ENCODE measurements at places on chromosomes 12 and 14.

- DNase-seq: no peak
These were observed 102.2 kb downstream of the ARF6 start for GRCh38 chr14:49994951-49995561.

- DNase-seq: no peak
These were observed 42.8 kb downstream of the ZNF664 start for GRCh38 chr12:124015494-124016461.

GRCh38 chr14:87343652-87344051, 649.3 kb downstream of the GALC start:
- DNase-seq: no peak

GRCh38 chr12:124115496-124115895, 142.5 kb downstream of the ZNF664 start:
- DNase-seq: no peak

DNA sequence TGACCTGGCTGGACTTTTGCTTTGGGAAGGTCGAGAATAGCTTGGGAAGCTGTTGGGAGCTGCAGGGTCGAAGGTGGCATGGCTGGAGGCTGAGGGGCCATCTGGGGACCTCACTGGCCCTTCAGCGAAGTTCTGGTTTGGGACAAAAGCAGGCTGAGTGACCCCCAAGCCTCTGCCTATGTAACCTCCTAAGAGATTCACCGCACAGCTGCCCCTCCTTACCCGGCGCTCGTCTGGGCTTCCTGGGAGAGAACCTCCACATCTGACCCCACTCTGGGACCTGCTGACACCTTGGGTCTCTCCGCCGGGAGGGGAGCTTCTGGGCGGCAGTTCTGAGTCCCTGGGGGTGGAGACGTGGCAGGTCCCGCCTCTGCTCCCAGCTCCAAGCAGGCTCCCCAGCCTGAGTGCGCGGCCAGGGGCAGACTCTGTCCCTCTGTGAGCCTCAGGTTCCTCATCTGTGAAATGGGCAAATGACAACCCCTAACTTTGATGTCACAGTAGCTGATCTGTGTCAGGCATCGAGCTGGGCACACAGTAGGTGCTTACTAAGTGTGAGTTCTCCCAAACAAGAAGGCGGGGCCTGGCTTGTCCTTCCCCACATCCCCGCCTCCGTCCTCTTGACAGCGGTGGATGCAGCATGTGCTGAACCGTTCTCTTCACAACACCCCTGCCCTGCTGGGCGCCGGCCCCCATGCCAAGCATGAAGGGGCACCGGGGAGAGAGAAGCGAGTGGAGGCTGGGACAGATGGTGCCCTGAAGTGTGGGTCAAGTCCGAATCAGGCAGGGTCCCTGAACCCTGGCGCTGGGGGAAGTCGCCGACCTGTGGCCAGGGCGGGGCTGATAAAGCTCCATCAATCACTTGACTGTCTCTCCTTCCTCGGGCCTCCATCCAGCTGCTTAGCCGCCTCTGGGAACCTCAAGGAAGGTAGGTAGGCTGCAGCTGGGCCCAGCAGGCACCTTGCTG, 3.8 kb downstream of the EXOC3L4 start:
- DNase-seq: no peak

GRCh38 chr14:49999826-50000379, 107.0 kb downstream of the ARF6 start:
- no peak for DNase-seq

DNA sequence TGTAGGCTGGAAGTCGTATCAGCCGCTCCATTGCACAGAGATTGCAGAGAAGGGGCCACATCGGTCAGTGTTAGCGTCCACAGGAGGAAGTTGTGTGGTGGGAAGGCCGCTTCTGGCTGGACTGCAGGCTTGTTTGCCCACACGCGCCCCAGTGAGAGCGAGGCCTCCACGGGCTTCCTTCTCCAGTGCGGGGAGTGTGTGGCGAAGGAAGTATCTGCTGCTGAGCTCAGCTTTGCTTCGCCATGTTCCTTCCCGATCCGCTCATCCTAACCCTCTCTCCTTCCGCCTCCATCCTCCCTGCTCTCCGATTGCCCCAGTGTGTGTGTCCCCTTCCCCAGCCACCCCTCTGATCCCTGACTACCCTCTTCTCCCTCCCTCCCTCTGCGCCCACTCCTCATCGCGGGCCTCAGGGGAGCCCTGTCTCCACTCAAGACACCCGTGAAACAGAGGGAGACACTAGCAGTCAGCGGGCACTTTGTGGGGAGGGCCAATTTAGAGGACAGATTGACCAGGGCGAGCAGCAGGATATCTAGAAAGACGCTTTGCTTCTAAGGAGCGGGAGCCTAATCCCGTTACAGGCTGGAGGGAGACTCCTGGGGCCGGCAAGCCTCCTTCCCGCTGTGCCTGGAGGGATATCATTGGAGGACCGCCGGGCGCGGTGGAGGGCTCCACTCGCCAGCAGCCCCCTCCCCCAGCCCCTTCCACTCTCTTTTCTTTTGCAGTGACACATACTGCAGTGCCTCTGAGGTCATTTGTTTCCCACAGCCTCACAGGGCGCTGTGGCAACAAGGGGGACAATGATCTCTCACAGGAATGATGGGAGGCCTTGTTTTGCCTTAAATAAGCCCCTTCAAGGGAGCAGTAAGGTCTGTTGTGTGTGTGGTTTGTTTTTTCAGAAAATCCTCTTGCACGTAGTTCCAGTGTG, 428.8 kb downstream of the ZFP36L1 start:
- no peak for DNase-seq

- no peak for DNase-seq
These were observed 731.2 kb downstream of the RERGL start for GRCh38 chr12:17358835-17359234.

- DNase-seq: no peak
These were observed 21.4 kb downstream of the SYNE3 start for GRCh38 chr14:95495076-95495475.

GRCh38 chr14:39310051-39310450, 76.3 kb downstream of the MIA2 start:
- DNase-seq: no peak

DNA sequence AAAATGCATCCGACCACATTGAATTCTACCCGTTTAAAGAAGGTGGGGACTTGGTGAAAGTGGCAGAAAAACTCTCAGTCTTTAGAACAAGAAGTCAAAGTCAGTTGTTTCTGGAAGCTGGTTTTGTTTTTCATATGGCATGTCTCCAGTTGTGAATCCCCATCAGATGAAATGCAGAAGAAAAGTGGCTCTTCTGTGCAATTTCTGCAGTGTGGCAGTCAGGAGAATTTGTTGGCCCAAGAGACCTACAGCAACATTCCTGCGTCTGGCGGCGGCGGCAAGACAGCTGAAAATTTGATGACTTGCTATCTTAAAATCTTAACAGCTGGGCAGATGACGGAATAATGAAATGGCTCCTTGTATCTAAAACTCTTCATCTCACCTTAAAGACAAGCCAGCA, 201.5 kb downstream of the FOXN3 start:
- no peak for DNase-seq

DNA sequence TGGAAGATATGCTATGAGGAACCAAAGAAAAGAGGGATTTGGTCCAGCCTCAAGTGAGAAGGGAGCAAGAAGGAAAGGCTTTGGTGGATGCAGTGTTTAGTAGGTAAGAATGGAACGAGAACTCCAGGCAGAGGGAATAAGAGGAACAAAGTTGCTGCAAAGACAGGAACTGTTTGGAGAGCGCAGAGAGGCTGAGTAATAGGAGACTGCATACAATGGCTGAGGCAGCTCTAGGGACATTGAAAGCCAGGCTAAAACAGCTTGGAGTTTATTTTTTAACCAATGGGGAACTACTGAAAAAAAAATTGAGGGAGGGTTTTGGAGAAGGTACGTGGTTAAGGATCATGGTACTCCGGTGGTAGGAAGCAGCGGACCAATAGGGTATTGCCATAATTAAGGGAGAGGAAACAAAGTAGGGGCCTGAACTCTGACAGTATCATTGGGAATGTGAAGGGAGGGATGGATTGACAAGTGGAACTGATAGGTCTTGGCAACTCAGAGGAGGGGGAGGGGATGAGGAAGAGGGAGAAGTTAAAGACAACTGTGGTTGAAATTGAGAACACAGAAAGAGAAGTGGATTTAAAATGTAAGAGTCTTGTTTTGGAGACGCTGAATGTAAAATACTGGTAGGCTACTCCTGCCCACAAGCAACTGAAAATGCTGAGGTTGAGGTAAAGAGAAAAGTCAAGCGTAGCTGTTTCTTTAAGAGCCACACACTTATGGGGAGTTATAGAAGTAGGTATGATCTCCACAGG, 4.8 kb downstream of the ASCL4 start:
- DNase-seq: no peak

DNA sequence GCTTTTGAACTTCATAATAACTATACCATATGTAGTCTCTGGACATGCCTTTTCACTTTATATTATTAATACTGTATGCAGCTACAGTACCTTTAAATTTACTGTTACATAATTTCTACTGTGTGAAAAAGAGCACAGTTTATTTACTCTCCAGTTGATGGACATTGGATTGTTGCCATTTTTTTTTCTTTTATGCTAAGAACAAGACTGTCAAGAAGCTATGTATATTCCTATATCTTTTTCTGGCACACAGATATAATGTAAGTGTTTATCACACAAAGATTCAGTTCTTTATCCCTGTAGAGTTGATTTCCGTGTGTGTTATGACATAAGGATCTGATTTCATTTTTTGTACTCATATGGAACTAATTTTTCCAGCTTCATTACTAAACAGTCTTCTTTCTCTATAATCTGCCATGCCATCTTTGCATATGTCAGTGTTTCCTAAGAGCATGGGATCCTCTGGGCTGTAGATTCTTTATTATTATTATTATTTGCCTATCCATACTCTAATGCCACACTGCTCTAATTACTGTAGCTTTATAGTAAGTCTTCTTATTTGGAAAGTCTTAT, 593.0 kb upstream of the ATP2B1 start:
- no peak for DNase-seq

DNA sequence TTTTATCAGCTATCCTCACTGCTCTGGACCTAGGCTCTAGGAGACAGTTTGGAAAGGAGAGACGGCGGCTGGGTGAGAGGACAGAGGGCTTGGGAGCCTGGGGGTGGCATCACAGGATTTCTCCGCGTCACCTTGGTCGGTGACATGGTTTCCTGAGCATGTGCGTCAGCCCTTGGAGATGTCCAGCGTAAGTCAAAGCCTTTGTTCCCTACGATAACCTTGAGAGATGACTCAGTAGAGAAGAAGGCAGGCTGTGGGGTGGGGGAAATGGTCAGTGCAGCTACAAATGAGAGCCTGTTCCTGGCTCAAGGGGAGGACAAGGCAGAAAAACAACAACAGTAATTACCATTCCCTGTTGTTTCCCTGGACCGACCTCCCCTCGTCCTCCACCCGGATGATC, 90.2 kb upstream of the TBX3 start:
- DNase-seq: no peak

GRCh38 chr12:53750812-53751335, 905 bp downstream of the CISTR start:
- no peak for DNase-seq

DNA sequence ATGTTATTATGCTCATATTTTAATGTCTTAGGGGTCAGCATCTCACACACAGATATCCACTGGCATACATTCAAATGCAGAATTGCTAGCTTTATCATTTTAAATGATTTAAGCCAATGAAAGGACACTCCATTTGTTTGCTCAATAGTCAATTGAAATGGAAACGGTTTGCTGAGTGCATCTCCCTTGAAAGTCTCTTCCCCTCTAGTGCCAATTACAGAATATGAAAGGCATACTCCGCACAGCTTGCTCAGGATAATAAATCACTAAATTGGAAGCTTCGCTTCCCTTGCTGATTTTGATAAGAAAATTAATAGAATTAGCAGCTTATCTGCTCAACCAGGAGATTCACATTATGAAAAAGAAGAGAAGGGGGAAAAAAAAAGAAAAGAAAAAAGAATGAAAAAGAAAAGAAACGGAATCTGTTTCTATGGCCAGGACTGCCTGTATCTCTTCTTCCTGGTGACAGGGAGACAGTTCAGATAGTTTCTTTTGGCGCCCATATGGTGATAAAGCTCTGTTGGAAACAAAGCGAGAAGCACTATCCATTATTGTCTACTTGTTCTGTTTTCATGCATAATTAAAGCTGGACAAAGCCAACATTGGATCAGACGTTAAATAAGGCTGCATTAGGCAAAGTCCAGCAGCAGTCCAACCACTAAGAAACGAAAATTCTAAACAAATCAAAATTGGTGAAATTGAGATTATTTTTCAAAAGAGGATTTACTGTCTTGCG, 225.0 kb downstream of the GXYLT1 start:
- DNase-seq: no peak

- no peak for DNase-seq
These were observed 60.7 kb upstream of the FAM222A start for GRCh38 chr12:109652977-109653264.

- no peak for DNase-seq
These were observed 29.5 kb upstream of the FAM177A1 start for GRCh38 chr14:35016568-35016967.

DNA sequence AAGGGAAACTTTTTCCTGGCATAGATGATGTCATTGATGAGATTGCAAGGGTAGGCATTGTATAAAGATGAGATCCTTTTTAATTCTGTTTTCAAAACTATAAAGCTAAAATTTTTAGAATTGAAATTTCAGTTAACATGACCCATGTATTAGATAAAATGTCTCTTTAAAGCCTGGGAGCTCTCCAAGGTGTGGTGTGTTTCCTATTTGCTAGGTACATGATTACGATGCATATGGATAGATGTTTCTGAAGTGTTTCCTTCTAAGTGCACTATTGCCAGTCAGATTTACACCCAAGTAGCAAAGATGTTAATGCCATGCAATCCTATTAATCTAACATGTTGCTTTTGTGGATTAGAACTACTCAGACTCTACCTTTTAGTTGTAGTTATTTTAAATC, 834.7 kb downstream of the DIO2 start:
- no peak for DNase-seq

- DNase-seq: no peak
These were observed 6.5 kb upstream of the VTI1B start for GRCh38 chr14:67680941-67681340.

GRCh38 chr12:93198086-93198485, 179.6 kb upstream of the NUDT4 start:
- no peak for DNase-seq

- no peak for DNase-seq
These were observed 34.2 kb downstream of the ARID4A start for GRCh38 chr14:58332561-58332960.

- DNase-seq: no peak
These were observed 757.7 kb upstream of the TMEM132C start for GRCh38 chr12:127509066-127509778.

- DNase-seq: no peak
These were observed 16.9 kb upstream of the AICDA start for GRCh38 chr12:8629486-8630033.

DNA sequence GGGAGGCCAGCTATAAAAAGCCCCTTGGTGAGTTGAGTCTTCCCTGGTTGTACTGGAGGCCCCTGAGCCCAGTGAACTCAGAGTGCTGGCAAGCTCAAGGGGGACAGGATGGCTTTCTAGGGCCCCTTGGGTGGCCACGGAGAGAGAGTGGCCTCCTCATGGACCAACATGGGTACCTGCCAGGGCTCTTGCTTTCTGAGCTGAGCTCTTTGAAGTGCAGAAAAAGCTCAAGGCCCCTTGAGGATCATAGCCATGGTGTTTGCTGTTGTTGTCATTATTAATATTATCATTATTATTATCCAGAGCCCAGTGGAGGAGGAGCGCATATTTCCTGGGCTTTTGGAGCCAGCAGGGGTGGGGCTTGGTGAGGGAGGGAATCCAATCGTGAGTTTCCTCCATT, 6.7 kb downstream of the RNFT2 start:
- no peak for DNase-seq

- no peak for DNase-seq
These were observed 27.7 kb downstream of the WNK1 start for GRCh38 chr12:779745-780734.
